ENCODE measurements at places on chromosomes 2 and 18.
A peak's percentile ranks its signal among the peaks of the same experiment; 100 is the strongest.

- no peak for DNase-seq
Measured at GRCh38 chr2:75500633-75501032, 60.1 kb downstream of the EVA1A start.

DNA sequence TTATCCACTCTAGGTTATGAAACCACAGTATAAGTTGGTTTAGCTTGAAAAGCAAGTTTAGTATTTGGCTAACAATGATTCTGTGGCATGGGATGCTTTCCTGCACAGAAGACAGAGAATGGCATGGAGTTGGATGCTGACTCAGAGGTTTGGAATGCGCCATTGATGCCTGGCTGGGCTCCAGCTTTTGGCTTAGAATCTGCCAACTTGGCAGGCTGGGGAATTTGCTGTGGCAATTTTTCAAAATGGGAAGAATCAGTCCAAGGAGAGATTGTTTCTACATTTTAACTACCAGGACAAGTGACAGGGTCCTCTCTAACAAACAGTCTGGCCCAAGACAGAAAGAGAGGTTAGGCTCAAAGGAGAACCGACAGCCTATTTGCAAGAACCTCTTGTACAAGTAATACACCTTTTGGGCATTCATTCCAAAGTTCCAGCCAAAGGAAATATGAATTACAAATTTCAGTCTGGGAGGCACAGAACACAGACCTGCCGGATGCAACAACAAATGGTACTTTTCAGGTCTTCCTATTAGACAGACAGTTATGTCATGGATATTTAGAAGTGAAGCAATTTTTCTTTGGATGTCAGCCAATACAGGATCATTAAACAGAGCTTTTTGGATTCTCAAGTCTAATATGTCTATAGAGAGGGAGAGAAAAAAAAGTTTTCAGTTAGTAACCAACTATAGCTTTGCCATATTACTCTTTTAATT, 1027.7 kb downstream of the TMEM182 start:
- DNase-seq = no peak

- no peak for DNase-seq
Measured at GRCh38 chr18:36485772-36486171, 188.3 kb downstream of the FHOD3 start.

- no peak for DNase-seq
Measured at GRCh38 chr2:69322631-69323030, 64.4 kb downstream of the GFPT1 start.

DNA sequence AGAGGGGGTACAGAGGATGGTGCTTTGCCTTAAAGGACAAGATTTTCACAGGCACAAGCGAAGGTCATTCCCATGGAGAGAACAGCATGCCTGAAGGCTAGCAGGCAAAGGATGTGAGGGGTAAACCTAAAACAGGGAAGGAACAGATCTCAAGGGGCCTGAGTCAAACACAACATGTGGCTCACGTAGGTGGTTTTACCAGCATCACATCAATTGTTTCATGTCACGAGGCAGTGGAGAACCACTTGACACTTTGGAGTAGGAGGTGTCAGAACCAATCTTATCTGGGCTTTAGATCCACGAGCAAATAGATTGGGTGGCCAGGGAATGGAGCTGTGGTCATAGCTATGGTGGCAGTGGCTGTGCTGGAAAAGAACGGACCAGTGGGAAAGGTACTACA, 8.4 kb downstream of the COX5B start:
- DNase-seq = no peak

GRCh38 chr2:156537141-156537540, 101.0 kb downstream of the GPD2 start:
- DNase-seq = no peak

DNA sequence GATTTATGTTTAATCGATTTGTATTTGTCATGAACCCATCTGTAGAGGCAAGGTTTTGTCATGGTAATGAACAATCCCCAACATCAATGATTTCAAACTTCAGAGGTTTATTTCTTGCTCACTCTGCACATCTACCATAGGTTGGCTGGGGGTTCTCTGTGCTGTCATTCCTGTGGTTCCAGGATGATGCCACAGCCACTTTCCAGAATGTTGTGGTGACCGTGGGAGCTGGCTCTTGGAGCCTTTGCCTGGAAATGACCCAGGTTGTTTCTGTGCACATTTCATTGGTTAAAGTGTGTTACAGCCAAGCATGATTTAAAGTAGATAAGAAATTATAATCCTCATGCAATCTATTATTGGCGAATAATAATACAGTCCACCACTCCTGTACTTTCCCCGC, 28.2 kb upstream of the EPAS1 start:
- peak; percentile 73 for DNase-seq

DNA sequence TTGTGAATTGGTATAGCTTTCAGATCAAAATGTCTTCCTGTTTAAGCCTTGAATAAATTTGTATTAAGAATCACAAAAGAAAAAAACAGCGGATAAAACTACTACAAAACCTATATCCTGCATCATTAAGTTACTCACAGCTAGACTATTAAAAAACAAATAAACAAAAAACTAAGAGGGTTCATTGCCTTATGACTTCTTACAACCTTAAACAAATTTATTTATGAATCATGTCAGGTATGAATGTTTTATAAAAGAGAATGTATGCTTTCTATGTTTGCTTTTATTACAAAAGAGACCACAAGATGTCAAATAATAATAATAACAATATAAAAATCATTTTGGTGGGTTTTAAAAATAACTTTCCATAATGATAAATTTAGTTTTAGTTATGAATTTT, 109.6 kb downstream of the FIGN start:
- no peak for DNase-seq

DNA sequence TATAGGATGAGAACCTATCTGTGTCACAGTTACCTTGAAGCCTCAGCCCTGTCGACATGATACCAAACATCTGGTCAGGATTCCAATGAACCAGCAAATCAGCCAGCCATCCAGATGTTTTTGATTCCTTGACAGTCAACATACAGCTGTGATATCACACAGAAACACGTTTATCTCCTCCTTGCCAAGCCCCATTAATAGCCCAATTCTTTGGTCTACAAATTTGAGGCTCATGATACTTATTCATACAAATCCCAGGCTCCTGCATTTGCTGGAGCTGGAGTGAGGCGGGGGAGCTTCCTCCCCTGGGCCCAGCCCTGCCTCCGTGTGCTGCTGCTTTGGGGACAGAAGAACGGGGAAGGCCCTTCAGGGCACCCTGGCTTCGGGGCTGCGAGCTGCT, 611.6 kb upstream of the SALL3 start:
- no peak for DNase-seq

All from myocyte (in vitro differentiated cells).